ENCODE measurements at places on chromosomes 3 and 15.

- no peak for DNase-seq
These were observed 18.7 kb downstream of the STARD9 start for GRCh38 chr15:42594095-42594494.

DNA sequence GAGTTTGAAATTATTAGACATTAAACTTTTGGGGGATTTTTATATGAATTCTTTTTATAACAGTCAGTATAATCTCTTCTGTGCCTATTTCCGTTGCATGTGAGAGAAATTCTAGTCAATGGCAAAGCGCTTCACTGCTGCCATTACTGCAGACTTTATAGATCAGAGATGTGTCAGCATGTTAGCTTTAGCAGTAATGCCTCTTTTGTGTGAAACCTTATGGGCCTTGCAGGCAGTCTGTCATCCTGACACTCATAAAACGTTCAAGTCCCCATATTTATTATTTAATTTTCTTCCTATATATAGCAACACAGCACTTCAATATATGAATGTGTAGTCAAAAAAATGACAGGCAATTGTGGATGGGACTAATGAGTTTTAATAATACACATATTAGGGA is 191.0 kb downstream of the NLGN1 start:
- DNase-seq, result no peak

DNA sequence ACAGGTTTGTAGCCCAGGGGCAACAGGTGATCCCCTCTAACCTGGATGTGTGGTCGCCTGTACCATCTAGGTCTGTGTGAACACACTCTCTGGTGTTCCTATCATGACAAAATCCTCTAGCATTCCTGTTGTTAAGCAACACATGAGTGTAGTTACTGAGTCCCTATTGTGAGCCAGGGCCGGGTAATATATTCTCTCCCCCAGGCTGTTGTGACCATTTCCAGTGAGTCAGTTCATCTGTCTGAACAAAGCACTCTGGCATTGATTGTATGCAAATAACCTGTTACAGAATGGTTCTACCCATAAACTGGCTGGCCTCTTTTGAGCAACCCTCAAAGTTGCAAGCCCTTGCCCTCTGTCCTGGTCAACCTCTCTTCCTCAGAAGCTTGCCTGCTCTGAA is 2.6 kb upstream of the FLNB start:
- DNase-seq, result no peak

DNA sequence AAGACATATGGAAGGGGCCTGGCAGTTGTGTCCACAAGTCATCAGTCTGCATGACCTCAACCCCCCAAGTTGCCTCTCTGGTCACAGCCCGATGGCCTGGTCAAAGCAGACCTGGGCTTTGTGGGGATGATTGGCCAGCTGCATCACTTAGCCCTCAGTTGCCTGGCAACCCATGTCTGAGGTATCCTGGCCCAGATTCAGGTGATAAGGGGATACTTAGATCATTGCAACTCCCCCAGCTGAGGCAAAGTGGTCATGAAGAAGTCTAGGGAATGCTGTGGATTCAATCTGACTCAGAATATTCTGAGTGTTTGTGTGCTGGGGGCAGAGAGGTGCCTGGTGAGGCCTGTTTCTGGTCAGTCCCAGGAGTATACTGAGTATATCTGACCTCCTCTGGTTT is 5.0 kb downstream of the GPR156 start:
- DNase-seq, result no peak

DNA sequence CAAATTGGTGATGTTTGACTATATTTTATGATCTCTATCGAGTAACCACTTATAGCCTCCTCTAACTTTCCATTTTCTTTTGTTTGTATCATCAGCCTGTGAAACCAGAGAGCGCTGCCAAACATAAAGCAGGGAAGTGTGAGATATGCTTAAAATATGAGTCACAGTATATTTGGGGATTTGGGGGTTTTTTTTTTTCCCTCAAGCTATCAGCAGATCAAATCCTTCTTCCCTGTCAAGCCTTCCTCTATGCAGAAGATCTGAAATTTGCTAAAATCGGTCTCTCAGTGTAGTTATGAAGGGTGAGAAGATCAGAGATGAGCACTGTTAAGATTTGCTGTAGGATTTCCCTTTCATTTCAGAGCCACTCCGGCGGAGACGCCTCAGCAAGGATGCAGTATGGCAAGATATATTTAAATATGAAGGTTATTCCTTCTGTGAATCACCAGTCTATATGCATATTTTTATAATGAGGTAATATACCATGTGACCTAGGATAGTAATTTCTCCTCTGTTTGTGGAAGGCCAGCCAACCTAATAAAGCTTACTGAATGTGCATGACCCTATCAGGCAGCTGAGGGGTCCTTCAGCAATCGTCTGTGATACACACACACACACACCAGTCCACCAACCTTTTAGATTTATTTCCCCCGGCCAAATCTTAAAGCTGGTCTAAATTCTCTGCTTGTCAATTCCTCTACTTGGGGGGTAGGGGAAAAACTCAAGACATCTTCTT is 474.1 kb downstream of the FOXP1 start:
- no peak for DNase-seq

- DNase-seq, result no peak
These were observed 165.5 kb upstream of the CBLB start for GRCh38 chr3:106034313-106034712.

DNA sequence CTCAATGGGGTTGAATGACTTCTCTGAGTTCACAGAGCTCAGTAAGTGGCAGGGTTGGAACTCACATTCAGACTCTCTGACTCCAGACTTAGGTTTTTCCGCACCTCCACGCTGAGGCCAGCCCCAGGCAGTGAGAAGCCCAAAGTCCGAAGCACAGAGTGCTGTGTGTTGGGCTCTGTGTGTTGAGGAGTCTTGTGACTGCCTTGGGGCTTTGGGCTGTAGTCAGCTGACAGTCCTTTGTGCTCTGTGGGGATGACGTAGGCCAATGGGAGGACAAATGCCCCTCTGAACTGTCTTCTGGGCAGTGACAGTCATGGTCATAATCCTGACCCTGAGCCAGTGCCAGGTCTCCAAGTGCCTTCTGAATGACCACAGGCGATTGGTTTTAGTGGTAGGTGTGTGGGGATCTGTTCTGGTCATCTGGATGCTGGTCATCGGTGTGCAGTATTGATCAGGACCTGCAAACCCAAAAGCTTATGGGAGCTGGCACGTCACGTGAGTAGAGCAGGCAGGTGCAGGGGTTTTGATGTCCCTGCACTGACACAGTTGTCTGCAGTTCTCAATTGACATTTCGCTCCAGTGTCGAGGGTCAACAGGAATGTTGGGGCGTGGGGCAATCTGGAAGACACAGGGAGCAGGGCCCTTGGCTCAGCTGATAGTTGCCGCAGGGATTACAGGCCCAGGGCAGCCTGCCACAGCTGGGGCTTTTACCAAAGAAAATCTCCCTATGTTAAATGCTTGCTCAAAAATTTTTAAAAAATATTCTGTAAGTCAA is 45.3 kb downstream of the CAPN3 start:
- DNase-seq, result no peak

DNA sequence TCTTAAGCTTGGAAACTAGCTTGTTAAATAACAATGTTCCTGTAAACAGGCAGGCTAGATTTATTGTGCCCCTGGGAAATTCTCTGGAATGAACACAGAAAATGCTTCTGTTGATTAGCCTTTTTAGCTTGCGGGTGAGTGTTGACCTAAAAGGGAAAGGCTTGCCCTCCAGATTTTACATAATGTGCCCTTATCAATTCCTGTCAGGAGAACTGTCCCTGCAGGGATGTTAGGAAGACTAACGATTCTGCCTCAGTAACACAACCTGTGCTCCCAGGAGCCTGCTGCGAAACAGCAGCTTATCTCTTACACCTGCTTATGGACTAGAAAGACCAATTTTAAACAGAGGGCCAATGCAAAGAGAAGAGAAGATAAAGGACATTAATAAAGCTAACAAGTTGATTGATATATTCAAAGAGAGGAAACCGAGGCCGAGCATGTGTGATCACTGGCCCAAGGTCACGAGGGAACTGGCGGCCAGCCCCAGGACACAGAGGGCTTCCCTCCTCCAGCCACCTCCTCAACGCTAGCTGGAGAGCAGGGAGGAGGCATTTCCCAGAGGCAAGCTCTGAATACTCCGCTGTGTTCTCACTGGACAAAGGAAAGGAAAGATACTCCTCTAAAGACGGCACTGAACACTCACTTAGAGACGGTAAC is 48.4 kb upstream of the TJP1 start:
- peak; percentile 61 for DNase-seq

GRCh38 chr15:75232826-75233503 is 25.2 kb upstream of the GOLGA6C start:
- DNase-seq, result no peak

DNA sequence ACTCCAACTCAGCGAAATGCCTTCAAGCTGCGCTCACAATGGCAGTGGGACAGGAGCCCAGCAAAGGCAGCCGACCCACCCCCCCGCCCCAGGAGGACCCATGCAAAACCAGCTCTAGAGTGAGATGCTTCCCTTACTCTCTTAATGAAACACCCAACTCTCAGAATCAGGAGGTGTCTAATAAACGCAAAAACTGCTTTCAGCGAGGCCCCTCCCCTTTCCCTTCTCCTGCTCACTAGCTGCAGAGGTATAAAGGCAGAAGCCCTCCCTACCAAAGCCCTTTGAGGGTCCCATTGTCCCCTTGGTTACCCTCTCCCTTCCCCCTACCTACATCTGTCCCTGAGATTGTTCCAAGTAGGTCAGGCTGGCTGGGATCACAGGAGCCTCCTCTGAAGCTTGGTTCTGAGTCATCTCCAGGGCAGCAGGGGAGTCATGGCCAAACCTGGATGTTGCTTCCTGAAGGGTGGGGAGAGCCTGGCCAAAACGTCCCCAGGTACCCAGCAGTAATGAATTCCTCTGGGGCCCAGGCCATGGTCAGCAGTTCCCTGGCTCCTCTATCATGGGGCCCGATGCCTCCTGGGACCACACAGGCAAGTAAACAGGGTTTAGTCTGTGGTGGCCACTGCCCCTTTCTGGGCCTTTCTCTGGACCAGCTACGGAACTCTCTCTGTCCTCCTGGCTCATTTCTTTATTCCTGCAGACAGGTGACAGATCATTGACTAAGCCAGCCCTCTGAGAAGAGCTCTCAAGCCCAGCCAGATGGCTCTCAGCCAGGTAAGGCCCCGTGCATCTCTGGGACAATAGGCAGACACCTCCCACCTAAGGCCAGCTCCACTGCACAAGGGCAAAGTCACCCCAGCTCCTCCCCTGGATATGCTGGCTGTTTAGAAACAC is 8.6 kb downstream of the KLHL25 start:
- peak; percentile 52 for DNase-seq

GRCh38 chr3:99974989-99975388 is 139.3 kb downstream of the FILIP1L start:
- DNase-seq, result no peak

DNA sequence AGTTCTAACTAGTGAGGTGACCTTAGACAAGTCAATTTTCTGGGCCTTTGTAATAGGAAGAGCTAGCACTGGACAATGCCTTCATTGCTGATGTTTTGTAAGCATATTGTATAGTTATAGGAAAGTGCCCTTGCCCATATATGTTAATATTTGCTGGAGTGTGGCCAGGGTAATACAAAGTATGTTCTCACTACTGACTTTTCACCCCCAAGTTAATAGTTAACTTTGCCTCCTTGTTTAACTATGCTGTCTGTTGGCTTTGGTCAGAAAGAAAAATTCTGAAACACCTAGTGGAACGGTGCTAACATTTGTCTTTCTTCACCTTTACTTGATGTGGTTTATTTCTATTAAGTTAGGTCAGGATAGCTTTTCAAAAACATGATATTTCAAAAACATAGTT is 287.4 kb upstream of the CTNNB1 start:
- DNase-seq, result no peak

GRCh38 chr3:37162501-37163245 is 11.7 kb downstream of the LRRFIP2 start:
- no peak for DNase-seq

DNA sequence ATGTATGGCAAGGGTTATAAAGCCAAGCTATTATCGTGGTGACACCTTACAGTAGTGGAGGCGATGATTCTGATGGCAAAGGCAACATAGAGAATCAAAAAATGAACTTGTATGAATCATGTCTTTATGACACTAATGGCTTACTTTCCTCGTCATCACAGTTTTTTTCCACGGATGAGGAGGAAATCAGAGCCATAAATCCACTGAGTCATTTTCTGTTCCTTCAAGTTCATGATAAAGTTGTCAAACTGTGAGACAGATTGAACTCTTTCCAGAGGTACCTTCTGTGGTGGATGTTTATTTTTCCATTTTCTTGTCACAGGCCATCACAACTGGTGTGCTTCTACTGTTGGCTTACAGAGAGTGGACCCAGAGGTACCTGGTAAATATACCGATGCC is 8.5 kb downstream of the TMEM212 start:
- no peak for DNase-seq

DNA sequence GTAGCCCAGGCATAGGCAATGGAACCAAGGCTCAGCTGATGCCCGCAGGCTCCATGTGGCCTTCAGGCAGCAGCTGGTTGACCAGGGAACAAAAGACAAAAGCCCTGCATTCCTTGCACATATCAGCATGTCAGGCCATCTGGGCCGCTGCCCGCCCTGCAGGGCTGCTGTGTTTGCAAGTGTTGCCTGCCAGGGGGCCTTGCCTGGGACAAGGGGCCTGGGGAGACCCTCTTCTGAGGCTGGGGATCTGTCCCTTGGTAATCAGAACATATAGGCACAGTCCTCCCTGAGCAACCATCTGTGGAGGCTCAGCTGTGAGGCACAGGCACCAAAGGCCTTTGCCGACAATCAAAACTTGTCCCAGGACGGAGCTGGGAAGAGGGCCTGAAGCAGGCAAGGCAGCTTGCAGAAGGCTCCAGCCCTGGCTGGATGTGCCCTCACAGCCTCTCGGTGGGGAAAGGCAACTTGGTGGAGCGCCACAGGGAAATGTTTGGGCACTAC is 138.2 kb downstream of the TPRA1 start:
- DNase-seq, result no peak

DNA sequence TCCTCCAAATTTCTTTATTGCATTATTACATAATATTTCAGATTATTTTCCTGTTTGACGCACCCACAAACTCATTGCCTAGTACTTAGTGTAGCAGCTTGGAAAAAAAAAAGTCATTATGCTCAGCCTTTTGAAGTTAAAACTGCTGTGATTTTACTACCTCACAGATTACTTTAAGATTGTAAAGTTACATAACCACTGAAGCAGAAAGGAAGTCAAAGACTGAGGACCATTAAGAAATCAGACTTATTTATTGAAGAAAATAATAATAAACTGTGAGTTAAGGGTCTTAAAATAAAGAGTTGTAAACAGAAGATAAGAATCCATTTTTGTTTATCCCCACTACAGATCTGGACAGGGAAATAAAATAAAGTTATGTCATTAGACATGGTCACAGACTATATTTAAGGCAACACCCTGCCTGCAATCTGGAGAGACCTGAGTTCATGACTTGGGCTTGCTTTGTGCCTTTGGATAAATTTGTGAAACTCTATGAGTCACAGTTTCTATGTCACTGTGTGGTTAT is 212.1 kb upstream of the ROBO2 start:
- DNase-seq, result no peak

GRCh38 chr3:61561374-61562041 is at the start of gene PTPRG:
Gene PTPRG (plus strand): TSS chr3:61561571. CDS start chr3:61562288, 717 bp downstream.
- peak; percentile 92 for DNase-seq
